Posterior vena cava (tissue), 2 donors: ENCODE measurements at places on chromosomes 12 and 14. TPM values are rescaled to one million over a fixed set of nuclear protein-coding genes. Genes with fewer than 3 reads are reported as not detected.
A peak's percentile ranks its signal among the peaks of the same experiment; 100 is the strongest.

The TFCP2 gene
- 23.1 TPM for total RNA-seq

The FKBP3 gene
- total RNA-seq = 45.7 TPM

The MDGA2 gene
- 0.52 TPM for total RNA-seq

The RALGAPA1 gene
- total RNA-seq = 65.8 TPM

The CDKL1 gene
- 10.2 TPM for total RNA-seq

The CLEC4A gene
- total RNA-seq = 1.9 TPM

The RNASE2 gene
- total RNA-seq = 9.7 TPM

The PCNX4 gene
- total RNA-seq = 47.2 TPM

The TAS2R20 gene
- total RNA-seq = 4.3 TPM

The NDRG2 gene
- total RNA-seq = 80.7 TPM

The ARG2 gene
- total RNA-seq = 5.1 TPM

DNA sequence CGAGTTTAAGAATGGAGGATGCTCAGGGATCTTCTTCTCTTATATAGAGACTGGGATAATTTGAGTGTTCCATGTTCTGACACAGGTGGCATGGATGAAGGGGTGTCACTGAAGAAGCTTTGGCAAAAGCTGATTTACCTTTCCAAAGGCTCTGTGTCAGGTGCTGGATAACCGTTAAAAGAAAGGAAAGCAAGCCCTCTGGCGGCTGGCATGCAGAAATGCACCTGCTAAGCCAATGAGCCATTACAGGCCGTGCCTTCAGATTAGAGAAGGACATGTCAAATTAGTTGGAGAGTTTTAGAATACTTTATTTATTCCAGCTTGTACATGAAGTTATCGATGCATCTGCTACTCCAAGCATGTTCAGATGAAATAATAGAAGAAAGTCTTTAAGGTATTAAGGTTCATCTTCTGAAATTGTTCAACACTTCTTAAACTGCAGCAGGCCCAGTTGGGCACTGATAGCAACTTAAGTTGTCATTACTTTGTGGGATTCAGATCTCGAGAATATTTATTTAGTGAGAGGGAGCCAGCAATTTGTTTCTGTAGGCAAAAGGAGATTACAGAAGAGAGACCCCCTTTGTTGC is 678.2 kb downstream of the NRXN3 start:
- no peak for DNase-seq

GRCh38 chr14:23639891-23640523 is 3.8 kb downstream of the DHRS2 start:
- no peak for DNase-seq

- DNase-seq = no peak
These were observed 86.4 kb downstream of the DDX51 start for GRCh38 chr12:132057691-132058090.

GRCh38 chr12:117968826-117969659 is at the start of gene KSR2:
Gene KSR2 (minus strand): TSS chr12:117968990. CDS start chr12:117968255, 735 bp downstream.
- DNase-seq = no peak

DNA sequence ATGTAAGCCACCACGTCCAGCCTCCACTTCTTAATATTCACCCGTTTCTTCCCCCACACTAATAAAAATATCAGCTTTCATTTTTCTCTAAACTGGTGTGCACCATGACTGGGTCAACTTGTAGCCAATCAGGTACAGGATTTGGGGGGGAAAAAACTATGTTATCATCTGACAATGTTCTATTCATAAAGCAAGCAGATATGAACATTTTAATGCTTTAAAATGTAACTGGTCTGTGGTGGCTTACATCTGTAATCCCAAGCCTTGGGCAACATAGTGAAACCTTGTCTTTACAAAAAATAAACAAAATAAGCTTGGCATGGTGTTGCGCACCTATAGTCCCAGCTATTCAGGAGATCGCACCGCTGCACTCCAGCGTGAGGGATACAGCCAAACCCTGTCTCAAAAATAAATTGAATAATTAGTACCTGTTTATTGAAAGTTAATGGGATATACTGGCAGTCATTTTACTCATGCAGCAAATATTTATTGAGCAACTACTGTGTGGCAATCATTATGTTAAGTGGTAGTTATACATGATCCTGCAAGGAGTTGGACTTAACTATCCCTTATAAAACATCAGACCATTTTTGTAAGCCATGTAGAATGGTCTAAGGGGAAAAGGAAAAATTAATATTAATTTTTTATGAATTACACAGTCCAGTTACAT is 15.3 kb upstream of the ITPR2 start:
- no peak for DNase-seq

DNA sequence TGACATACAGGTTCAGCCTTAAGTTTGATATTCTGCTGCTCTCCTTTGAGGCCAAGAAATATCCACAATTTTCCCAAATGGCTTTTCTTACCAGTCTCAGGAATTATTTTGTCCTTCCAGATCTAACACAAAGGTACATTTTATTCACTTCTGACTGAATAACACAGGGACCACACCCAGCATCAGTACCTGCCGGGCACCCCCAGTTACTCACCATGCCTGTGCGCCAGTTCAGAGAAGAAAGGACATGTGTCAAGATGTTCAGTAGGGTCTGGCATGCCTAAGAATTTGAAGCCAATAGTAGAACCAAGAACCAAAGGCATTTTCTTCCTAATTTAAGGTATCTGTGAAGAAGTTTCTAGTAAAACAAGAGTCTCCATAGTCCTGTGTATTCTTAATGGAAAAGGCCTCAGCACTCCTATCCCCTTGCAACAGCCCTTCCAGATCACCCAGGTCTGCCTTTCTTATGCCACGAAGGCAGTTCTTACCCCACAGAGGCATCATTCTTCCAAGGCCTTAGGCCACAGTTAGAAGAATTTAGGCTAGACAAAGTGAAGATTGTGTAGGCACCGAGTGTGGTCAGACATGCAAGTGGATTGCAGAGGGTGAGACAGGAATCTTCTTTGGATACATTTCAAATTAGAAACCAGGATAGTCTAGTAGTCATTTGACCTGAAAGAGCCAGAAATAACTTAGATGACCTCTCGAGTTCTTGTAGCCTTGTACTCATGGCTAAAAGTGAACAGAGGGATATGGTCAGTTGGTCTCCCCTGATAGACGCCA is 140.1 kb upstream of the HIF1A start:
- no peak for DNase-seq

DNA sequence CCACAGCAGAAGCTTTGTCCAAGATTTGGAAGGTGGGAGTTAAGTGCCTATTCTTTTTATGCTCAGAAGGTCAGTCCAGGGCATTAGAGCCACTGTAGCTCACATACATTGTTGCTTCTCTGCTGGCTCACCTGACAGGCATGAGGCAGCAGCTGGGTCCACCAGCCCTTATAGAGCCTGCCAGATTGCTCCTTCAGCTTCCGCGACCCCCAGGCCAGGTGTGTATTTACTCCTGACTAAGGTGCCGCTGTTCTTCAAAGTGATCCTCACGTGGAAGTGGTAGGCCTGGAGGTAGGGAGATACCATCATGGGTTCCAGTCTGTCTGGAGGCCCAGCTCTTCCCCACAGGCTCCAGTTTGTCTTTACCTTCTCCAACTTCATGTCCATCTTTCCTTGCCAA is 17.5 kb upstream of the CPM start:
- DNase-seq = no peak

- DNase-seq = no peak
These were observed 462.2 kb upstream of the TMPO start for GRCh38 chr12:98053202-98053601.

- DNase-seq = no peak
These were observed 388.7 kb downstream of the TMEM117 start for GRCh38 chr12:44224399-44225148.

GRCh38 chr12:82672811-82673495 is 13.8 kb upstream of the TMTC2 start:
- DNase-seq = no peak

- peak; percentile 66 for DNase-seq
These were observed 3.7 kb upstream of the CLBA1 start for GRCh38 chr14:104981699-104982541.

DNA sequence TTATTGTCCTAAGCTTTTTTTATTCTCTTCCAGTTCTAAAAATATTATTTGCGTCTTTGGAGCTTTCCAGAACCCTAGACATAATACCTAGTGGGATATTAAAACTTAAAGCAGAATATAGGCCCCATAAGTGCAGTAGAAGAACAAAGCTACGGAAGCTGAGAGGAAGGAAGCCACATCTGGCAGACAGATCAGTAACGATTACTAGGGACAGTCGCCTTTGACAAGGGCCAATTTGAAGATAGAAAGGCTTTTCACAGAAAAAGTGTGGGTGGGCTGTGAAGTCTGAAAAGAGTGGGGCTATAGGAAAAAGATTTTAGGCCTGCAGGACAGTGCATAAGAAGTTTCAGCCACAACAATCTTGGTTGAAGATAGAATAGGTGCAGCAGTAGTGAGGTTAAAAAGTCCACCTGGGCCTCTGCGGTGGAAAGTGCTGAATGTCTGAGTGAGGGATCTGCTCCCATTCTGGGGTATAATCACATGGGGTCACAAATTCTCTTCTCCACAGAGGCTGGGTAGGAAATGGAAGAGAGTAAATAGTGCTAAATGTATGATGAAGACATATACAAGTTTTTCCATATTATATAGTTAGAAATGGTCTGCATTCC is 114.5 kb downstream of the CMAS start:
- no peak for DNase-seq

DNA sequence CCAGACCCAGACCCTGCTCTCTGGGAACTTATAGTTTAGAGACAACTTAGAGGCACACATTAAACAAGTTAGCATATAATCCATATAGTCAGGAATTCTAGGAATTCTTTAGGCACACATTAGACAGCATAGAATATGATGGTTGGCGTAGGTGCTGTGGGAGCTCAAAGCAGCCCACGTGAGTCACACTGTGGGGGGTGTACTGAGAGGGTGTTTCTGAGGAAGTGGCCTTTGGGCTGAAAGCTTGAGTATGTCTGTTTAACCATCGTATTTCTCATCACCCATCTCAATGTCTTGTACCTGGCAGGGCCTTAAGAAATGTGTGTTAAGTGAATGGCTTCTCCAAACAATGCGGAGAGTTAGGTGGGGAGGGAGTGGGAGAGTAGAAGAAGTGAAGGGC is 67.2 kb downstream of the TMEM30B start:
- no peak for DNase-seq

DNA sequence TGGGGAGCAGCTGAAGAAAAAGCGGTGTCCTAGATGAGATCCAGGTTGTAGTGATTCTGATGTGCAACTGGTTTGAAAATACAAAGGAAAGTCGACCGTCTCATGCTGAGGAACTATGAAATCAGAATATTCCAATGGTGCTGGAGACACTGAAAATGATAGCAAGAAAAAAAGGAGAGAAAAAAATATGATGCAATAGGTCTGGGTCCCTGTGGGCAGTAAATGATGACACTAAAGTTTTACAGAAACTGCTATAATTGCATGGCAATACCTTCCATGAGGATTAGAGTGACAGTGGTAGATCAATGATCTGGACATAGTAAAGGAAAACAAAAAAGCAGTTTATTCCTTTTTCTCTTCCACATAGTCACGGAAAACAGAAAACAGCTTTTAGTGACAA is 2.3 kb downstream of the PYM1 start:
- DNase-seq = no peak

DNA sequence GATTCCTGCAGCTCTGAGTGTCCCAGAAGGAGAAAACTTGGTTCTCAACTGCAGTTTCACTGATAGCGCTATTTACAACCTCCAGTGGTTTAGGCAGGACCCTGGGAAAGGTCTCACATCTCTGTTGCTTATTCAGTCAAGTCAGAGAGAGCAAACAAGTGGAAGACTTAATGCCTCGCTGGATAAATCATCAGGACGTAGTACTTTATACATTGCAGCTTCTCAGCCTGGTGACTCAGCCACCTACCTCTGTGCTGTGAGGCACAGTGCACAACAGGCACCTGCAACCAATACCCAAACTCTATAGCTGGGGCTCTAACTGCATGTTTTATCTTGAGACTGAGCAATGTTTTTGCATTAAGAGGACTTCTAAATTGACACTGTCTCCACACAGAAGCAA is 379.2 kb upstream of the OR4E1 start:
- DNase-seq = no peak

DNA sequence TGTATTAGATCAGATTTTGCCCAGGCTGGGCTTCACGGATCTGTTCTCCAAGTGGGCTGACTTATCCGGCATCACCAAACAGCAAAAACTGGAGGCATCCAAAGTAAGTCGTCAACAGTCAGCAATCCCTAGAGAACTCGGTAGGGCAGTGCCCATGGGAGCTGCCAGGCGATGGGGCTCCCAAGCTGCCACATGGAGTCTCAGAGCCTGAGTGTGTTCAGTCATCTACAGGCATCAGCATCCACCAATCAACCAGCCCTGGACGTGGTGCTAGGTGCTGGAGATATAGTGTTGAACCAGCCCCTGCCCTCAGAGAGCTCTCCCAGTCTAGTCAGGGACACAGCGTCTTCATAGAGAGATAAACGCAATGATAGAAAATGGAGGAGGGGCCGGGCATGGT is 6.9 kb downstream of the SERPINA4 start:
- DNase-seq = peak; percentile 28

- no peak for DNase-seq
These were observed 33.1 kb upstream of the USP15 start for GRCh38 chr12:62227091-62227490.

- no peak for DNase-seq
These were observed 467.8 kb downstream of the LRIG3 start for GRCh38 chr12:58452546-58452945.

- no peak for DNase-seq
These were observed 53.8 kb downstream of the TRPV4 start for GRCh38 chr12:109779382-109779781.

DNA sequence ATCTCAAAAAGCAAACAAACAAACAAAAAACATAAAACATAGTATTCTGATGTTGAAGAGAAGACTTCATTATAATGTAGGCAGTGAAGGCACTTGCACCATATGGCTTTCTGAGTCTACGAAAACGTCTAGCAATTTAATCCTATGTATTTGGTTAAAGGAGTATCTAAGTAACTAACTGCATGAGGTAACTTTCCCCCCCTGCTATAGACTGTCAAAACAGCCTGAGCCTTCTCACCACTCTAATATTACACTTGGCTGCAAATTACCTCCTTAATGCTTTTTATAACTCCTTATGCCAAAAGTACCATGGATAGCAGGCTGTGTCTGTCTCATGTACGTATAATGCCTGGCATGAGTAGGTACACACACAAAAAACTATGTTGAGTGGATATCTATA is 607.6 kb upstream of the FLRT2 start:
- DNase-seq = no peak

GRCh38 chr12:17456486-17456885 is 633.5 kb downstream of the RERGL start:
- no peak for DNase-seq

GRCh38 chr12:131211340-131211938 is 257.7 kb downstream of the ADGRD1 start:
- peak; percentile 56 for DNase-seq

DNA sequence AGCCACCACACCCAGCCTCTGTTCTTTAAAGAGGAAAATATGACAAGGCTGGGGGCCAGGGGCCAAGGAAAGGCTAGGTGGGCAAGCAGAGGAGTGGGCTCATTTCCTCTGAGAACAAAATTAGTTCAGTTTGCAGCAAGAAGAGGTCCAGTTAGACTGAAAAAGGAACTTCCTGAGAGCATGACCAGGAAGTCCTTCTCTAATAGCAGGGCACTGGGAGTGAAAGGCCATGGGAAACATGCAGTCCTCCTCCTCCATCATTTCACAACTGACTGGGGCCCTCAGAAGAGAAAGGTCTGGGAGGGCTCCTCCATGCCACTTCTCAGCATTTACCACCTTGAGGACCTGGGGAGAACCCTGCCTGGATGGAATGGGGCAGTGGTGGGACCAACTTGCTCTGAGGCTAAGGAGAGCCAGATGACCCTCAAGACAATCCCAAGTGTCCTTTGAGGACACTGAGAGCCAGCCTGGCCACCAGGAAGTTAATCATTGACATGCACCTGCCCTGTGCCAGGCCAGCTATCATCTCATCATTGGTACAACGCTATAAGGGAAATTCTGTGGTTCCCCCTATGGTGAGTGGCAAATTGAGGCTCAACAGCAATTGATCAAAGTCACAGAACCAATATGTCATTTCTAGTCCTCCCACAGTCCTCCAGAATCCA is 2.0 kb downstream of the AQP2 start:
- peak; percentile 35 for DNase-seq
